GM04504 (cell line): ENCODE measurements at places on chromosomes 11 and 22.

DNA sequence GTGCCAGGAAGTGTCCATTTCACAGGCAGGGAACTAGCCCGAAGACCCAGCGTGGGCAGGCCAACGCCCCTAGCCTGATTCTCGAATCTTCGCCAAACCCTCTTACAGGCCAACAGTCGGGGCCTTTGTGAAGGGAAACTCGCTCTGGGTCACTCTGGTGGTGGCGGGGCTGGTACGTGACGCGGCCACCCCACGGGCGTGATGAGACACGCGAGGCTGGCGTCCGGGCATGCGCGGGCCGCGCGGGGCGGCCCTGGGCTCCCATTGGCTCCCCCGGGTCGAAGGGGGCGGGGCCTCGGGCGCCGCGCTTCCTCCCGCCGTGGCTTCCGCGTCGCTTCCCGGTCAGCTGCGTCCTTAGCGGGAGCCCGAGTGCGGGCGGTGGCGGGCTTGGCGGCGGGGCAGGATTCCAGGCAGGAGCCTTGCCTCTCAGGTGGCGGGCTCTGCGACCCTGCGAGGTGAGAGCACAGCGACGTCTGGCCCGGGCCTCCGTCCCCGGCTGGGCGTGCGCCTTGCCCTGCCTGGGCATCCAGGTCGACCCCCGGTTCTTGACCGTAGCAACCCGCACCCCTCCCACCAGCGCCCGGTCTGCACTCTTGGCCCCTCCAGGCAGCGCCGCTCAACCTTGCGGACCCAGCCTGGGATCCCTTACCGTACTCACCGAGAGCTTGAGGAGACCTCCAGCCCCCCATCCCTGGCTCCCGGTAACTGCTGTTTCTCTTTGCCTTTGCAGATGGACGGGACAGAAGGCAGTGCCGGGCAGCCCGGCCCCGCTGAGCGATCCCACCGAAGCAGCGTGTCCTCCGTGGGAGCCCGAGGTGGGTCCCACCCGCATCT lies at the start of gene FRMD8:
TSS of gene FRMD8 (plus strand) at position 331 of the 834 bp plus-strand sequence. CDS start at position 731, 400 bp downstream.
- peak; percentile 78 for DNase-seq

- DNase-seq, result no peak
Observed at GRCh38 chr11:22431106-22431505, 92.9 kb downstream of the SLC17A6 start.

GRCh38 chr11:12871788-12872321 lies 137.3 kb upstream of the RASSF10 start:
- DNase-seq, result no peak

DNA sequence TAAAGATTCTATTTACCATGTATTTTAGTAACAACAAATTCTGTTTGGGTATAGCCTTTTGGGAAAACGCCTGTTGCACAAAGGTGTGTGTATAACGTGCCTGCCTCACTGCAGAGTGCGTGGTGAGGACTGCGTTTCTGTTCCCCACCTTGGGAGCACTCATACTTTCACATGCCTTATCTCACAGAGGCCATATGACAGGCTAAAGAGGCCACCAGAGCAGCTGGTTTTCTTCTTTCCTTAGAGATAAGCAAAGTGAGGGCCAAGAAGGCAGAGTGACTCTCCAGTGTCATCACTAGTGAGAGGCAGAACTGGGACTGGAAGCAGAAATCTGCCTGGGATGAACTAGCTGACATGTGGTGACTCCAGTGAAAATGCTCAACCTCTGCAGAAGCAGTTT lies 369.2 kb upstream of the NARS2 start:
- DNase-seq, result no peak

GRCh38 chr11:73307323-73308002 lies 613 bp upstream of the ARHGEF17 start:
- peak; percentile 93 for DNase-seq

DNA sequence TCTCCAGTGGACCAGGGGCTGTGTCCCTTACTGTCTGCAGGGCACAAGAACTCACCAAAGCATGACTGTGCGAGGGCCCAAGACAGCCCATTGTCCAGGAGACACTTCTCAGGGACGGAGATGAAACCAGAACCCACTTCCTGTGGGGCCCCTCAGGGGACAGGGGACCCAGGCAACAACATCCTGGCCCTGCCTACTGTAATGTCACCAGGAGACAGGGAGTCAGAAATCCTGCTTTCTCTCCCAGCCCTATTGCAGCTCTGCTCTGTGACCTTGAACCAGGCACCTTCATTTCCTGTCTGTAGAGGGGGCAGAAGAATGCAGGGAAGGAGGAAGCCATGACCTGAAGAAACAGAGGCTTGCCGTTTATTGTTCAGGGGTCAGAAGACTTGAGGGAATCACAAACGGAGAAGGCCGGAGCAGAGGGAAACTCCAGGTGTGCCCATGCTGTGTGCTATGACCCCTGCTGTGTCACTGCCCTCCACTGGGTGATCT lies 98.0 kb downstream of the NAT10 start:
- no peak for DNase-seq

- no peak for DNase-seq
Observed at GRCh38 chr11:44716256-44716655, 10.5 kb upstream of the TSPAN18 start.

DNA sequence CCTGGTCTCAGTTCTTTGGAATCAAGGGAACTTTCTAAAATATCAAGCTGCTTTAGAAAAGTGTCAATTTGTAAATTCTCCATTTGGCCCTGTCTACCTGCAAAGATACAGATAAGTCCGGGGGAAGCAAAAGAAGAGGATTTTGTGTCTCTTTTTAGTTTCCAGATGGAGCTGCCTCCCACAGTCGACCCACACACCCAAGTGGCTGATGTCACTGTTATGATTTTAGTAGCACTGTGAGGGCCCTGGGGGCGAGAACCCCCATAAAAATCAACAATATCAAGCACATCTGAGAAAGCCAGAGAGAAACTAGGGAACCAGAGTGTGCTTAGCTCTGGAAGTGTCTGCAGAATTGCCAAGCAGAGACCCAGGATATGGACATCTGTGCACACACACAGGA lies 212.7 kb downstream of the LARGE1 start:
- no peak for DNase-seq

DNA sequence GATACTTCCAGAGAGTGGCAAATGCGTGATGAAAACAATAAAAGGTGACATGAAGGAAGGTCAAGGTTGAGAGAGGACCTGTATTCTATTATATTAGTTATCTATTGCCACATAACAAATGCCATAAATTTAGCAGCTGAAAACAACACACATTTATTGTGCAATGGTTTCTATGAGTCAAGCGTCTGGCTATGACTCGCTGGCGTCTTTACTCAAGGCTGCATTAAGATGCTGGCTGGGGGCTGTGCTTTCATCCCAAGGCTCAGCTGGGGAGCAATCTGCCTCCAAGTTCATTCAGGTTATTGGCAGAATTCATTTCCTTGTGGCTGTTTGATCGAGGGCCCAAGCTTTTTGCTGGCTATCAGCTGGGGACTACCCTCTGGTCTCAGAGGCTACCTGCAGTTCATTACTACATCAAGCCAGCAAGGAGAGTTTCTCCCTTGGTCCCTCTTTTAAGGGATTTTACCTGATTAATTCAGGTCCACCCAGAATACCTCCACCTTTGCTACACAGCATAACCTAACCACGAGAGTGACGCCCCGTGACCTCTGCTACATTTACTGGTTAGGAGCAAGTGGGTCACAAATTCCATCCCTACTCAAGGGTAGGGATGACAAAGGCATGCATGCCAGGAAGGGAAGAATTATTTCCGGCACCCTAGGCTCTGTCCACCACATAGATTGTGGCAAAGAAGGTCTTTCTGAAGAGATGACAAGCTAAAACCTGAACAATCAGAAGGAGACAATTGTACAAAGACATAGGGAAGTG lies 549.1 kb downstream of the MN1 start:
- DNase-seq, result peak; percentile 49

- DNase-seq, result no peak
Observed at GRCh38 chr11:17744151-17744940, 9.8 kb downstream of the KCNC1 start.

- peak; percentile 19 for DNase-seq
Observed at GRCh38 chr11:84384731-84385130, 1098.6 kb upstream of the CCDC90B start.

- DNase-seq, result no peak
Observed at GRCh38 chr11:29324328-29324727, 692.5 kb downstream of the KCNA4 start.

- DNase-seq, result peak; percentile 15
Observed at GRCh38 chr22:22463855-22464540, 44.5 kb downstream of the ZNF280B start.

GRCh38 chr22:19178657-19179496 lies at the start of gene SLC25A1:
Gene SLC25A1, minus strand, starts transcription at chr22:19178736. Its CDS starts 63 bp downstream, at chr22:19178673.
- peak; percentile 81 for DNase-seq

DNA sequence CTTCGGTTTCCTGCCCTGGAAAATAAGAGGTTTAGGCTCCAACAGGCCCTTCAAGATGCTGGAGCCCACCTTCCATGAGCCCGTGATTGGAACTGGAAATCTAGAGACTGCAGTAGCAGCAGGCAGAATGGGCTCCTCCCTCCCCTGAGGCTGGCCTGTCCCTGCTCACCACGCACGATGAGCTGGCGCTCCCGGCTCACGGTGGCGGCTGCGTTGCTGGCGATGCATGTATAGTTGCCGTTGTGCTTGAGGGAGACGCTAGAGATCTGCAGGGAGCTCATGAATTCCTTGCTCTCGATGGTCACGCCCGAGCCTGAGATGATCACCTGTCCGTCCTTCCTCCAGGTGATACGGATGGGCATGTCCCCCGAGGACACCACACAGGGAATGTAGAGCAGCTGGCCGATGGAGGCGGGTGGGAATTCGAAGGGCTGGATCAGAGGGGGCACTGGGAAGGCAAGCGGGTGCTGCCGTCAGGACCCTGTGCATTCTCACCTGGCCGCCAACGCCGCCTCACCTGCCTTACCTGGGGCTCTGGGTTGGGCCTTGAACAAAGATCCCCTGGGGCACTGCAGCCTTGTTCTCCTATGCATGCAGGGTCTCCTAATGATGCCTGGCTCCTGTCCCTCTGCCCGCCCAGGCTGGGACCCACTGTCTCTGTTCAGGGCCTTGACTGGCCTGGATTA lies 177.8 kb downstream of the CEP164 start:
- no peak for DNase-seq

DNA sequence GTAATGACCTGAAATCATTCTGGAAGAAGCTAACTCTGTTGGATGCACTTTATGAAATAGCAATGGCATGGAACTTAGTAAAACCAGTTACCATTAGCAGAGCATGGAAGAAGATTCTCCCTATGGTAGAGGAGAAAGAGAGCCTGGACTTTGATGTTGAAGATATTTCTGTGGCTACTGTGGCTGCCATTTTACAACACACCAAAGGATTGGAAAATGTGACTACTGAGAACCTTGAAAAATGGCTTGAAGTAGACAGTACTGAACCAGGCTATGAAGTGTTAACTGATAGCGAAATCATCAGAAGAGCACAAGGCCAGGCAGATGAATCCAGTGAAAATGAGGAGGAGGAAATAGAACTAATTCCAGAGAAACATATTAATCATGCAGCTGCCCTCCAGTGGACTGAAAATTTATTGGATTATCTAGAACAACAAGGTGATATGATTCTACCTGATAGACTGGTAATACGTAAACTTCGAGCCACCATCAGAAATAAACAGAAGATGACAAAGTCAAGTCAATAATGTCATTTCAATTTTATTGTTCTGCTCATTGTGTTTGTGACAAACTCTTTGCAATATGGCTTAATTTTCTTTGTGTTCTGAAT lies 2.0 kb downstream of the JRKL start:
- no peak for DNase-seq

- DNase-seq, result peak; percentile 39
Observed at GRCh38 chr11:126561327-126561893, 205.9 kb downstream of the ST3GAL4 start.

DNA sequence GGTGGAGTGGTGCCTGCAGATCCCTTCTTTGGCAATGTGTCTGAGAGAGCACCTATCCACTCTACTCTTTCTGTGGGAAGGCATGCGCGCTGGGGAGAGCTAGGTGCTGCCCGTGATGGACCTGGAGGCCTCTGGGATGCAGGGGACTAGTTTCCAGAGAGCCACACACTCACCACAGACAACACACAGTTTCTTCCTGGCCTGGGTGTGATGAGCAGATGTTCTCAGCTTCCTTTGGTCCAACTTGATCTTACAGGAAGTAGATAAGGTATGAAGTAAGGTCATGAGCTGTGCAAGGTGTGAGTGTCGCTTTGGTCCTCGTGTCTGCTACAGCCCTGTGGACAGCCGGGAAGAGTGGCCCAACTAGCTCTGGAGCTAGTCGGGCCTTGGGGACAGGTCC lies 27.3 kb upstream of the SUSD2 start:
- DNase-seq, result no peak

DNA sequence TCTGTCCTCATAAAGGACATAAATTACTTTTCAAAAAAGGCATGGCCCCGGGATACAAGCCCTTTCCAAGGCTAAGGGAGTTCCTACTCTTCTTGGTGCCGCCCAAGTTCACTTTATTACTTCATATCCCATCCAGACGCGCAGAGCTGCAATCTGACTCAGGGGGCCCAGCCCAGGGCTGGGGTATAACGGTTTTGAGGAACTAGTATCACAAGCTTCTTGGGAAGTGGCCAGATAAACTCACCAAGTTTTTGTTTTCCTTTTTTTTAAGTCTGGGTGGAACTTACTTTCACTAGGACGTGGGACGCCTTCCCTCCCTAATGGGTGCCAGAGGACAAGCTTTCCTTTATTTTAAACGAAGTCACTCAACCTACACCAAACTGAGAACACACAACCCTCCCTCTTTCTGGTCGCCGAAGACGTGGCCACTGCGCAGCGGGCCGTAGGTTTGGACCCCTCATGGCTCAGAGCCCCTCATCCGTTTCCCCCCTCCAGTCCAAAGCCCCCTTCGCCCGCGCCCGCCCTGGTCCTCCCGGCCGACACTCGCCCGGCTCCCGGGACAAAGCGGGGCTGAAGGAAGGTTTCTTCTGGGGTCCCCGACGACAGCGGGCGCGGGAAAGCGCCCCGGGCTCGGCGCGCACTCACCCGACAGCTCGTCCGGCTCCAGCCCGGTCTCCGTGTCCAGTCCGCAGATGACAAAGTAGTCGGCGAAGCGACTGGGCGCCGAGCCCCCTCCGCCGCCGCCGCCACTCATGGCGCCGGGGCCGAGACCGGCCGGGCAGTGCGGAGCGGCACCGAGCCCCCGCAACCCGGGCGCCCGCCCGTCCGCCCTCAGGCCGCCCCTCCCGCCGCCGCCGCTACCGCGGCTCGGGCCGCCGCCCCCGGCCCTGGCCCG lies 587 bp downstream of the DENND5A start:
- peak; percentile 50 for DNase-seq

GRCh38 chr22:49448526-49448925 lies 379.1 kb downstream of the BRD1 start:
- DNase-seq, result no peak

GRCh38 chr22:36874736-36875135 lies 13.9 kb downstream of the NCF4 start:
- no peak for DNase-seq
